NCI-H446 (cell line): ENCODE measurements at places on chromosomes 2 and 18.

- DNase-seq, result no peak
Measured at GRCh38 chr2:65177751-65178442, 48.0 kb upstream of the RAB1A start.

DNA sequence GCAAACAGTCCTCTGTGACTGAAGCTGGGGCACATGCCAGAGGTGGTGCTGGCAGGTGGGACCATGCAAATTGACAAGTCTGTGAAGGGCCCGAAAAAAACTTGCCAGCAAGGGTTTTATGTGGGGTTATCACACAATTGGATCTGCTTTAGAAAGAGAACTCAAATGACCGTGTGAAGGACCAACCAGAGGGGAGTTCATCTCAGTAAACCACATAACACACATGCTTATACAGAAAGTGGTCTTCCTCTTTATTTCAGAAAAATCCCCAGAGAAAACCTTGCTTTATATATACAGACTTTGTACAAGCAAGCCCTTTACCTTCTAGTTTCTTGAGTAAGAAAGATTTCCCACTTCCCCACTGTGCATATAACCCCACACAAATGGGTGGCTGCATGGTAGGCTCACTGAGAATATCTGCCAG lies 46.7 kb downstream of the KIDINS220 start:
- no peak for DNase-seq

DNA sequence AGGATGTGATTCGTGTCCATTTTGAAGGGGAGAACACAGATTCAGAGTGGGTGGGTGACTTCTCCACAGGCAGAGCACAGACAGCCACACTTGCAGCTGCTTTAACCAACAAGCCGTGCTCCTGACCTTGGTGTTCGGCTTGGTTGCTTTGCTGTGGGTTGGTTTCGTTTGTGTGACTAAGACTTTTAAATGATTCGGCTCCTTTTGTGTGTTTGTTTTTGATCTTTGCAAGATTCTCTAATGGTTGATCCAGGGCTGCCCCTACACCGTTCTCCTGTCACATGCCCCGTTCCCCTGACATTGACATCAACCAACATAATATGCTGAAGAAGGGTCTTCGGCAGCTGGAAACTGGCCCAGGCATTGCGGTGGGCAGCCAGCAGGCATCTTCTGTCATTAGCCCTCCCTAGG lies 95.9 kb upstream of the MBOAT2 start:
- no peak for DNase-seq

GRCh38 chr18:1511619-1512311 lies 607.1 kb downstream of the ADCYAP1 start:
- DNase-seq, result no peak

GRCh38 chr2:22855081-22855480 lies 529.9 kb upstream of the KLHL29 start:
- no peak for DNase-seq

DNA sequence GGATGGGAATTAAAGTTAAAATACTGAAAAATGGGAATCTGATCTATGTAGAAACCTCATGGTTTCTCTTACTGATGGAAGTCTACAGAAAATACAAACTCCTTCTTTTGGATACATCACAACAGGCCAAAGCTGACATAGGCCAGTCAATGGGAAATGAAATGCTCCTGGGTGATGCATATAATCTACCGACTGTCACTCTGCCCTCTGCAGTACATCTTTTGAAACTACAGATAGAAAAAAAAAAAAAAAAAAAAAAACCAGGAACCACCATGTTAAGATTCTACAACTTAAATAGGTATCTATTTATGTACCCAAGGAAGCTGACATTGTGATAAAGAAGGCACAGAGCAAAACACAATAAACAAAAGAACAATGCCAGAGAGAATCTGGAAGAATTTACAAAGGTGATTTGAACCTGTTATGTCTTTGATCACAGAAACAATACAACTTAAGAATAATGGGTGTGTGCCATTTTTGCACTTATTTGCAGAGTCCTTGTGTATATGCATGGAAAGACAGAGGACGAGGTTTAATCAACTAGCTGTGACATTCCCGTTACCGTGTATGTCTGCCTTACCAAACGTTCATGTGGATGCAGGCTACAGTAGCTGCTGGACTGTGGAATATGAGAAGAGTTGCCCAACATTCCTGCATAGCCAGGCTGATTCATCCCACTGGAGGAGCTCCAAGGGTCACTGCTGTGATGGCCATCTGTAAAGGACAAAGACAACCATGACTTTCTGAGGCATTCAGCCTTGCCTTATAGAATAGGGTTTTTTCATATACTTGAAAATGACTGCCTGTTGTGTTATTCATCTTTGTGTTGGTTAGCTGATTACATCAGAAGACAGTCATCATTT lies 312.7 kb downstream of the TCF4 start:
- no peak for DNase-seq
